NCI-H774 (cell line): ENCODE measurements at places on chromosomes 1 and 21.

DNA sequence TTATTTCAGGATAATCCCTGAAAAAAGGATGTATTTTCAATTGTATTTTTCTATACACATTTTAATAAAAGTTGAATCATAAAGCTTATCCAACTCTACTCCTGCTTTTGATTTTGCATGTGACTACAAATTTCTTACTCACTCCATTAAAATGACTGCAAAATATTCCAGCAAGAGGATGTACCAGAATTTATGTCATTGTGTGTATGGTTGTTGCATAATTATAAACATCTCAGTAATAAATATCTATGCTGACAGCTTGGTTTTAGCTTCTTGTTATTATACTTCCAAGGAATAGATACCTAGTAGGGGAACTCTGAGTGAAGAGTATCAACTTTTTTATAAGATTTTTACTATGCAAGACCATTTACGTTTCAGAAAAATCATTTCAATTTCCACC lies 463.2 kb upstream of the RUNX1 start:
- DNase-seq: no peak

GRCh38 chr1:177010211-177010825 lies 154.2 kb downstream of the ASTN1 start:
- no peak for DNase-seq

DNA sequence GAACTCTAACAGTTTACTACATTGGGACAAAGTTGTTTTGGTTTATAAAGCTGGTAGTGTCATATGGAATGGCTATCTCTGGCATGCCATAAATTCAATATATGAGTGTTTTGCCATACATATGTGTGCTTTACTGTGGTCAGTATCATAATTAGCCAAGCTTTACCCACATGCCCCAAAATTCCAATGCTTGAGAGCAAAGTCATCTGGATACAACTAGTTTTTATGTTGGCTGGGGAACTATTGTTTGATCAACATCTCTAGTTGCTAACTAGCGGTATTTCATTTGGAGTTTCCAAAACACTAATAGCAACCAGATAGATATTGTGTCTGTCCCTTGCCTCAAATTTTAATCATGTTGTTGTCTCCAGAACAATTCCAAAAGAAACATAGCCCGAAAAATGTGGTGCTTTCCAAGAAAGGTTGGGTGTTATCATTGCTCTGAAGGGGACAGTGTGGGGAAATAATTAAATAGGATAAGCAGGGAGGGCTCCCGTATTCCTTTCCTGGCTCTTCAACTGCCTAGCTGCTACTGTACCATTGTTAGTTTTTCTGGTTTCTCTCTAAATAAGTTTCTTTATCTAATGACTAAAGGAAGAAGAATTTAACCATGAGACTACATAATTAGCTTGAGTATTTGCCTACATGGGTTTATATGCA lies 136.1 kb downstream of the TGFB2 start:
- DNase-seq: no peak

DNA sequence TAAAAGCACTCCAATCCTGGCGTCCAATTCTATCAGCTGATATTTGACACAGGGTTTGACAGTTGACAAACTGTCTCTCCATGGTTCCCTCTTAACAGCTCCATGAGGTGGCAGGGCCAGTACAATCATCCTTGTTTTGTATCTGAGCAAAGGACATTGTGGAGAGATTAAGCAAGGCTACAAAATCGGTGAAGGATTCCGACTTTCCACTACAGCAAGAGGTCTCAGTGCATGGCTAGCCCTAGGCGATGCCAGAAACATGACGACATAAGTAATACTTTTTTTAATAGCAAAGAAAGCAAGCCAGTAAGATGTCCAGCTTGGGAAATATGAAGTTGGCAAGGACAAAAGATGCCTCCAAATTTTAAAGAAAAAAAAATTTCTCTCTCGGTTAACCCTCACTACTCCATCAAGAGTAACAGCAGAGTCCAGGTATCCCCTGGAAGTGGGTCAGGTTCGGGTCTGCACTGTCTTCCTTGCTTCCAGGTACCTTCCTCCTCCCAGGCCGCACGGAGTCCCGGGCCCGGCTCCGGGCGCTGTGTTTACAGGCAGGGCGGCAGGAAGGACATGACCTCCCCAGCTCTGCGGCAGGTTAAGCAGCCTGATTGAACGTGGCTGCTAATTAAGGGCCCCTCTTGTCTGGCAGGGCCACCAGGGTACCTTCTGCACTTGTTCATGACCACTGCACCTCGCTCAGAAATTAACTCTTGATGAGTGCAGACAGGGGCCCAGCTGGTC lies 106.1 kb downstream of the SIM2 start:
- DNase-seq: no peak

GRCh38 chr21:37710546-37711285 lies 205.5 kb downstream of the KCNJ6 start:
- no peak for DNase-seq

GRCh38 chr1:10181154-10181553 lies 29.2 kb upstream of the KIF1B start:
- no peak for DNase-seq

DNA sequence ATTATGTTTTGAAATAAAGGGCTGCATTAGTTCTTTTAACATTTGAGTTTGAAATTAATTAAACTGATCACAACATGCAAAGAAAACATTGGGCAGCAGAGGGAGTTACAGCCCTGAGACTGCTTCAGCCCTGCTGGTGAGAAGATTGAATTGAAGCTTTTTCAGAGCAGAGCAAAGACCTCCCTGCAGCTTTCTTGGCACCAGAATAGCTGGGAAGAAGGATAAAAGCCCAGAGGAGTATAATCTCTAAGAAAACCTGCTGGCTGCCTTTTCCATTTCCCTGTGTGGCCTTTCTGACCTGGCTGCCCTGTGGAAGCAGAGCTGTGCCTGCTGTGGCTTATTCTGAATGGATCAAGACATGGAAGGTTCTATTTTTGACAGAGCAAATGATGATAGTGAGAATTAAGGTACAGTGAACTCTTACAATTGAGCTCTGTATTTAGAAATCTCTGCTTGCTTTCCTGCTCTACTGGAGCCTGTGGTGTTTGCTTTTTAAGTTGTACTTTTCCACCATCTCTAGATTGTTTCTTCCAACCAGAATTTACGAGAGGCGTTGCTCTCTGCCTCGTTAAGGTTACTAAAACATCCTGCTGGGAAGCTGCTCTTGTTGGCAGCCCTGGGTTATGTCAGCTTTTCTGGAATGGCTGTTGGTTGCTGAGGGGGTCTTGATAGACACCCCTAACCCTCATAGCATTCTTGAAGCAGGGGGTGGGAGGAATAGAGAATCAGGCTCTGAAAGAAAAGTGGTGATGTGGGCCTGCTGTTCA lies 9.9 kb downstream of the SNRPE start:
- peak; percentile 29 for DNase-seq
